ENCODE measurements at places on chromosomes 2 and 18.
A peak's percentile ranks its signal among the peaks of the same experiment; 100 is the strongest.

- DNase-seq: no peak
Observed at GRCh38 chr2:44716131-44716530, 225.4 kb upstream of the SIX3 start.

DNA sequence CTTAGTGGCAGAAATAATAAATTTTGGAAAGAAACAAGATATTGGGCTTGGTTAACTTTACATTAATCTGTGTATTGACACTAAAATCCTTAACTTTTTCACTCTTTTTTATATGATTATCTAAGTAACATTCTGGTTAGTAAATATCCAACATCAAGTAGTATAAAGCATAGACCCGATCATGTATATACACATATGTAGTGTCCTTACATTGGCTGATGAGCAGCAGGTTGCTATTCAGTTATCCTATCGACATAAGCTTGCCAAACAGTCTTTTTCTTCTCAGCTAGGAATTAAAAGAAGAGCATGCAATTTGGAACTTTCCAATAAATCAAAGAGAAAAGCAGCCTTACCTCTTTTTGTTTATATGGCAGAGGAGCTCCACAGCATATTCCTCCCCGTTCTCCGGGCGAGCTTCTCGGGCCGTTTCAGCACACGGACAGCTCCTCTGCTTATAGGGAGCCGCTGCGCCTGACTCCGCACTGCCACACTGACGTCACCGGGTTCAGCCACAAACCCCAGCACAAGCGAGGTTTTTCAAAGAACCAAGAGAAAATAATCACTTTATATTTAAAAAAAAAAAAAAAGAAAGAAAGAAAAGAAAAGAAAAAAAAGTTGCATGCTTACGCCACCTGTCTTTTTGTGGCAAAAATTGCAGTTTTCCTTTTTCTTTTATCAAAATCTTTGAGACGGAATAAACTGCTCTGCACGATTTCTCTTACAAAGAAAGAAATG, at the start of gene SCG2:
Gene SCG2 (minus strand): TSS at position 430 of the 735 bp plus-strand sequence. CDS start 3,079 bp downstream, outside the sequence.
- peak; percentile 80 for DNase-seq

DNA sequence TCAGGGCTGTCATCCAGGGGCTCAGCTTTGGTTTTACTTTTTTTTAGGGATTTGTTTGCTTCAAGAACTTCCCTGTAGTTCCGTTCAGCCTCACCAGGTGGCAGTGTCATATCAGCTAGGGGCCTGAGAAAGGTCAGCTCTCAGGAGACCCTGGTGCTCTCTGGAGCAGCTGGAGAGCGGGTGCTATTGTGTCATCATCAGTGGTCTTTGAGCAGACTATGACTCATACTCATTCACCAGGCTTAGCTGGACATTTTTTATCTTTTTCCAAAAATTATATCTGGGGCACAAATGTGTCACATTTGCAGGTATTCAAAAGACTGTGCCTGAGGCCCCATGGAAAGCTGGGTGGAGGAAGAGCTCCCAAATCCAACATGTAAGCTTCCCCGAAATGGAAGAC, 24.4 kb downstream of the ZNF892 start:
- peak; percentile 74 for DNase-seq

GRCh38 chr2:165238295-165238694, 919 bp upstream of the SCN2A start:
- peak; percentile 48 for DNase-seq

- DNase-seq: no peak
Observed at GRCh38 chr2:14535156-14535555, 97.4 kb upstream of the LRATD1 start.

GRCh38 chr2:174385201-174385600, 10.3 kb upstream of the SCRN3 start:
- DNase-seq: no peak

DNA sequence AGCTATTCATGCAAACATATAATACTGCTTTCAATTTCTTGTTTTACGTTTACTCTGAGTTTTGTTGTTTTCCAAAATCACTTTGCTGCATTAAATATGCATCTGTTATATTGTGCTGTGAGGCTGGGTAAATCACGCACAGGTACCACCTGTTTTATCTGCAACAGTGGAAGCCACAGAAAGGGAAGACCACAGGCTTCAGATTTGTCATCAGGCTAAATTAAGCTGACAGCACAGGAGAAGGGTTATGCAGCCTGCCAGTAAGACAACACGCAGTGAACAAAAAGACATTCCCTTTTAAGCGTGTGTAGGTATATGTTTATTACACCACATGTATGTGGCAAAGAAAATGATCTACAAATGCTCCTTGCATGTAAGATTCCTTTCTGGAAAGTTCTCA, 38.2 kb downstream of the ZNF516 start:
- no peak for DNase-seq

GRCh38 chr2:186559370-186559769, 30.5 kb upstream of the ITGAV start:
- DNase-seq: no peak

DNA sequence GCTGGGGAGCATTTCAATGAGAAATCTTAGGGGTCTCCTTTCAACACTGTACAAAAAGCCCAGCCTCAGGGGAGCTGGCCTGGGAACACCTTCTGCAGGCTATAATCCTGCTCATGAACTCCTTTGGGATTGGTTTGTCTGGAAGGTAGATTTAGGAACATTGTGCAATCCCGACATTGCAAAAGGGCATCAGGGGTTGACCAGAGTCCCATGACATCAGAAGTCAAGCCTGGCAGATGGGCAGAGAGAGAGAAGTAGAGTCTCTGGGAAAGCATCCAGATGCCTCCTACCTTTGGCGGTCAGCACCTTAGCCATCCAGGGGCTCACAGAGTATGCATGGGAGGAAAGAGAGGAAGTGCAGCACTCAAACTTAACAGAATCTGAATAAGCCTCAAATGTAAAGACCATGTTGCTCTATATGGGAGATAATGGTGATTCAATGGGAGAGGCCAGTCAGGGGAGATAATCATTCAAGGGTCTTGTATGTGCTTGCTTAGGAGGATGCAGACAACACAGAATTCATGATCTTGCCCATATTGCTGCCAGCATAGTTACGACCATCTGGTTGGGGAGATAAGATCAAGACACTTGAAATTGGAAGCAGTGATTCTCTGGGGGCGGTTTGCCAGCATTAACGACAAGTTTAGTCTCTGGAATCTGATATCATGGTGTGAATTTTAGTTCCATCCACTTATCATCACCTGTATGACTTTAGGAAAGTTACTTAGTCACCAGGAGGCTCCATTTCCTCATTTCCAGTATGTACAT, 58.3 kb upstream of the UPP2 start:
- no peak for DNase-seq

DNA sequence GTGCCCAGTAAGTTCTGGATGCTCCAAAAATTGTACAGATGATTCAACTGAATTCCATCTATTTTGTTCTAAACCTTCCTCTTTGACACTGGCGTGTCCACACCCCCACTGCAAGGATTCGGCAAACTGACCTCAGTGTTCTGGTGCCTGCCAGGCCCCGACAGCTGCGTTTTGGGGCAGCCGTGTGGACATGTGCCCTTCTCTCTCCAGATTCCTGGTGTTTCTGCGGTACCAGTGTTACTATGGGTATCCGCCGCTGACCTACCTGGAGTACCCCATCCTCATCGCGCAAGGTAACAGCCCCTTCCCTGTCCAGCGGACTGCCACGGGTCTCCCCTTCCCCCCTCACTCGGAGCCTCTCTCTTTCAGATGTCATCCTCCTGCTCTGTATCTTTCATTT, 5.0 kb downstream of the SLC66A3 start:
- DNase-seq: no peak

GRCh38 chr2:120246546-120247300, 5.9 kb upstream of the RALB start:
- no peak for DNase-seq

- DNase-seq: no peak
Observed at GRCh38 chr18:24022161-24022560, 7.6 kb downstream of the TTC39C start.

- no peak for DNase-seq
Observed at GRCh38 chr2:107462181-107462580, 364.5 kb upstream of the RGPD4 start.

DNA sequence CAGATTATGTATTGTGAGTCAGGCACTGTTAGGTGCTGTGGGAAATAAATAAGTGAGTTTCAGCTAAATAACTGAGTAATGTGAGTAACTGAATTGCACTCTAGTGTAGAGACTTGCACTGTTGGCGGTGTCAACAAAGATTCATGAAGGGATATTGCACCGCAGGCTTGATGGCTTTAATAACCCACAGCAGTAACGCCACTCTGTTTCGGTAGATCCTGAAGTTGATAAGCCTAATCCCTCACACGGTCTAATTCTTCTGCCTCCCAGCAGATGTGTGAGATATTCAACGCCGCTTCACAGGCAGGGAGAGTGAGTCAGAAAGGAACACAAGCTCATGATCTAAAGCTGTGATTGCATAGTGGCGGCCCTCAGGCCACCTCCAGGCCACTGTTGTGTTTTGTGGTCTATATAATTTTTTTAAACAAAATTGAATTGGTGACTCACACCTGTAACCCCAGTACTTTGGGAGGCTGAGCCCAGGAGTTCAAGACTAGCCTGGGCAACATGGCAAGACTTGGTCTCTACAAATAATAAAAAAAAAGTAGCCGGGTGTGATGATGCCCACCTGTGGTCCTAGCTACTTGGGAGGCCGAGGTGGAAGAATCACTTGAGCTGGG, 94.3 kb downstream of the LIPG start:
- no peak for DNase-seq

- no peak for DNase-seq
Observed at GRCh38 chr2:232434091-232434490, 21.9 kb upstream of the ALPI start.

GRCh38 chr2:30456579-30456978, 9.5 kb downstream of the LCLAT1 start:
- DNase-seq: no peak

GRCh38 chr2:176709149-176709951, 440.1 kb downstream of the MTX2 start:
- no peak for DNase-seq

DNA sequence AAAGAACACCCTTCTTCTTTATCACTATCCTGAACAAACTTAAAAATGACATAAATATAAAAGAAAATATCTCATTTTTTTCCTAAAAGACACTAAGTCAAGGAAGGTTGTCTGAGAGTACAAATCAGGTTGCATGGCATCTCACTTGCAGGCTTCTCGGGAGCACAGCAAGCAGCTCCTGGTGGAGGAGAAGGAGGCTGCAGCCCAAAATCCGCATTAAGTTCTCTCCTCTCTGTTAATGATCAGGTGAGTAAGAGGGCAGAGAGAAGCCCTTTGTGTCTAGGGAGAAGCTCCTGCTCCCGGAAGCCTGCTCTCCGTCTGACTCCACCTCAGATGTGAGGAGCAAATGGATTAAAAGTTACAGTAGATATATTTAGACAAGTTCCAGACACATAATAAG, 35.0 kb upstream of the DOK6 start:
- no peak for DNase-seq

DNA sequence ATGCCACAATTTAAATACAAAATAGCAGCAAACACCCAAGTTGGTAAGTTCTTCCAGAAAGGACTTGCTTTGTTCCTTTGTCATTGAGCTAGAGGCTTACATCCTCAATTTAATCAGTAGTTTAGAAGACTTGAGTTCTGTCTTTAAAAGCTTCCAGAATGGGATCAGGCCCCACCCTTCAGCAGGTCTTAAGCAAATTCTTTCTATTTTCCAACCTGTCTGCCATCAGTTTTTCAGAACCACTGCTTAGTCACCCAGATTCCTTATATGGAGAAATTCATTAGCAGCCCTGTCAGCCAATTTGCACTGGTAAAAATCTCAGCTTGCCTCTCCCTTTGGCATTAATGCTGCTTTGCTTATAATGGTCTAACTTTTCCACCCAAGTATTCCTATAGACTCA, 263.6 kb upstream of the HNMT start:
- no peak for DNase-seq

GRCh38 chr2:152062125-152063091, 36.4 kb downstream of the CACNB4 start:
- DNase-seq: no peak

DNA sequence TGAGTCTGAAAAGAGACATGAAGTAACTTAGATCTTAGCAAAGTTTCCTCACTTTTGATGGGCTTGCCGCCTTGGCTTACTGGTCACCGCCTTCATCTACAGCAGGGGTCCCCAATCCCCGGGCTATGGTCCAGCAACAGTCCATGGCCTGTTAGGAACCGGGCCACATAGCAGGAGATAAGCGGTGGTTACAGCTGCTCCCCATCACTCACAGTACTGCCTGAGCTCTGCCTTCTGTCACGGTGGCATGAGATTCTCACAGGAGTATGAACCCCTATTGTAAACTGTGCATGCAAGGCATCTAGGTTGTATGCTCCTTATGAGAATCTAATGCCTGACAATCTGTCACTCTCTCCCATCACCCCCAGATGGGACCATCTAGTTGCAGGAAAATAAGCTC, 72.9 kb downstream of the BIN1 start:
- no peak for DNase-seq

GRCh38 chr2:190674966-190675650, 26.2 kb downstream of the NAB1 start:
- DNase-seq: no peak

DNA sequence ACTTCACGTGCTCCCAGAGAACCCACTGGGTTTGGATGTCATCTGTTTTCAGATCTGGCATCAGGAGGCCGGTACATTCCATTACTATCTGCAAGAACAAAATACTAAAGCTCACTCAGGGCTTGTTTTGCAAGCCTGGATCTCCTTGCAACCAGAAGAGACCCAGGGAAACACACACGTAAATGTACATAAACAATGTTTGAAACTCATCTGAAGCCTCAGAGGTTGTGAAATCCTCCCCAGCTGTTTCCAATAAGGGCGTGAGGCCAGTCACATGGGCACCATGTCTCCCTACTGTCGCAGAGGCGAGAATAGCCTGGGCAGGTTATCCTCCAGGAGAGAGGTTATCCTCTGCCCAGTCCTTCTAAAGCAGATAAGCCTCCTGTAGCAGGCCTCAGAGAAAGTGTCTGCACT, 186.9 kb downstream of the GFPT1 start:
- DNase-seq: no peak

GRCh38 chr18:44564922-44565321, 115.8 kb upstream of the SETBP1 start:
- no peak for DNase-seq

DNA sequence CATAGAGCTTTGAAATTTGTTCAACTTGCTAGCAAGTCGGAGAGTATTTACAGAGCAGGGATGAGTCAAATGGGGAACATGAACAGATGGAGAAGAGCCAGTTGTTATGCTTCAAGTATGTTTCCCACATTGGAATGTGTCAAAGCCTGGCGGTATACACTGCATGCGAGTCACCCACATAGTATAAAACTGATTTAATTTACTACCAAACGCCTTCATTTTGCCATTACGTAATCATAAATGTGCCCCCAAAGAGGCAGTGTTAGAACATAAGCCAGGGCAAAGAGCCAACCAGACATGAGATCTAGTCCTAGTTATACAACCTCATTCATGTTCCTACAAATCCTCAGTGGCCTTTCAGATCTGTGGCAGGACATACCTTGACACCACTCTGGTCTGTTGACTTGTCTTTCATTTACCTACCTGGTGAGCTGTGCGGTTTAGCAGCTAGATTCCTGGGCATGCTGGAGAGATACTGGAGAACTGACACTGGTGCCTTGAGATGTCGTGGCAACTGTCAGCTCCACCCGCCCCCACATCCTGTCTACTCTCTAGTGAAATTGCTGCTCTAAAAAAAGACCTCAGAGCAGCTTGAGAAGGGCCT, 21.7 kb upstream of the NRP2 start:
- DNase-seq: no peak

GRCh38 chr18:79405019-79405780, 9.5 kb downstream of the NFATC1 start:
- no peak for DNase-seq

GRCh38 chr2:240620859-240621258, 4.4 kb upstream of the GPR35 start:
- no peak for DNase-seq

GRCh38 chr18:56146565-56146964, 491.8 kb downstream of the TXNL1 start:
- no peak for DNase-seq

- no peak for DNase-seq
Observed at GRCh38 chr2:220704810-220705209, 867.3 kb downstream of the EPHA4 start.

Measured in nephron progenitor cell (in vitro differentiated cells).